Effector memory CD8-positive, alpha-beta T cell (primary cell): ENCODE measurements at places on chromosomes 7 and 10.
A peak's percentile ranks its signal among the peaks of the same experiment; 100 is the strongest.

DNA sequence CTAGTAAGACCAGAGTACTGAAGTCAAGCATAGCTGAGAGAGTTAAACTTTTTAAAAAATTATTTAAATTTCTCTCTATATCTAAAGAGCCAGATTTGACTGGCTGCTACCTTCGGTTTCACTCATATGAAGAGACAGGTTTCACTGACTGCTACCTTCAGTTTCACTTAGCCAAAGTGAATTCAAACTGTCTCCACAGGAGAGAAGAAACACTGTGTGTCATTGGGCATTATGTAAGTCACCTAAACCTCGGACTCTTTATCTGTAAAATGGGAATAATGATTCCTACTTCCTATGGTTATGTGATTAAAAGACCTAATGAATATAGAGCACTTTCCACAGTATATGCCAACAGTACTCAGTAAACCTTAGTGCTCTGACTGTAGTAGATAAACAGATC is 41.6 kb upstream of the MET start:
- H3K4me3 ChIP-seq: no peak overlapping the region
- no peak for DNase-seq
- no peaks in the 10 kb centered on the region for H3K4me1 ChIP-seq
- no peak overlapping the region for H3K27ac ChIP-seq
- no peaks in the 10 kb centered on the region for H3K36me3 ChIP-seq
- peaks cover 21% of the 10 kb centered on the region for H3K27me3 ChIP-seq

DNA sequence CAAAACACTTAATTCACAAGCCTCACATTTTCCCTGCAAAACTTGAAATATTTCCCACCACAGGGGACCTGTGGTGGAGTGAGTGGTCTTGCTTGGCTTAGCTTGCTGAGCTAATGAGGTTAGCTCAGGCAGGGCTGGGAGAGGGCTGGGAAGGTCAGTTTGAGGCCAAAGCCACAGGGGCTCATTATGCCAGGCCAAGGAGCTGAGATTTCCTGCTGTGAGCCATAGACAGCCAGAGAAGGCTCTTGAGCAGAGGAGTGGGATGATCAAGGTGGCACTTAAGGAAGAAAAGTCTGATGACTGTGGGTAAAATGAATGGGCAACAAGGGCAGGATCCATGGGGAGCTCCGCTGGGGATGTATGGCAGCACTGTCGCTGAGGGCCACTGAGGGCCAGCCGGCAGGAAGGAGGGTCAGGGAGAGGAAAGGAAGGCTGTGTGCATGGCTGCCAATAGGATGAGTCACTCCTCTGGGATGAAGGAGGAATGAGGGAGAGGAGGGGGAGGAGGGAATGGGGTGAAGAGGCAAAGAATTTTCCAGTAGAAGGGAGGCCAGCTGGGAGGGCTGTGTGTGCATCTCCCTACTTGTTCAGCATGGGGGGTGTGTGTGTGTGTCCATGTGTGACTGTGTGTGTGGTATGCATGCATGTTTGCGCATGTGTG is 18.7 kb upstream of the ZNF488 start:
- H3K36me3 ChIP-seq: no peaks in the 10 kb centered on the region
- peaks cover 33% of the 10 kb centered on the region for H3K27me3 ChIP-seq
- H3K4me3 ChIP-seq: no peak overlapping the region
- no peak for DNase-seq

DNA sequence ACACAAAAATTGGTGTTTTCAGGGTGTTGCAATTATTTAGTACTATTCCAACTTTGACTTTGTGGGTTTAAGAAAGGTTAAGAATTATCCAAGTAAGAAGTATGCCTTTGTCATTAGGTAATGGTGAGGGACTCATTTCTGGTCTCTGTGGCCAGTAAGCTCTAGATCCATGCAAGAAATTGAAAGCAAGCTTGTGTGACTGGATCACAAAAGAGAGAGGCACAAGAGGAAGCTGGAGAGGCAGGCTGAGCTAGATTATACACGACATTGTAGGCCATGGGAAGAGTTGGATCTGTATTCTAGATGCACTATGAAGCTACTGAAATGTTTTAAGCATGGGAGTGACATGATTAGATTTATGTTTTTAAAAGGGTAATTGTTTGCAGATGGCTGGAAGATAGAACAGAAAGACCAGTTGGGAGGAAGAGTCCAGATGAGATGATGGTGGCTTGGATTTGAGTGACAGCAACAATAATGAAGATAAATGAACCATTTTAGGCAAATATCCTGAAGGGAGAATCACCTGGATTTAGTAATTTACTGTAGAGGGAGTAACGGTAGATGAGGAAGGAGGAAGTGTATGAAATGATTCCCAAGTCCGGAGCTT is 50.0 kb downstream of the CALD1 start:
- H3K4me1 ChIP-seq: no peaks in the 10 kb centered on the region
- H3K4me3 ChIP-seq: no peak overlapping the region
- peaks cover 7% of the 10 kb centered on the region for H3K27me3 ChIP-seq
- no peak for DNase-seq
- H3K27ac ChIP-seq: no peak overlapping the region

- H3K36me3 ChIP-seq: no peaks in the 10 kb centered on the region
- H3K27ac ChIP-seq: no peak overlapping the region
- DNase-seq: no peak
- H3K4me3 ChIP-seq: no peak overlapping the region
These were observed 108.2 kb upstream of the MPP7 start for GRCh38 chr10:28411136-28411460.

DNA sequence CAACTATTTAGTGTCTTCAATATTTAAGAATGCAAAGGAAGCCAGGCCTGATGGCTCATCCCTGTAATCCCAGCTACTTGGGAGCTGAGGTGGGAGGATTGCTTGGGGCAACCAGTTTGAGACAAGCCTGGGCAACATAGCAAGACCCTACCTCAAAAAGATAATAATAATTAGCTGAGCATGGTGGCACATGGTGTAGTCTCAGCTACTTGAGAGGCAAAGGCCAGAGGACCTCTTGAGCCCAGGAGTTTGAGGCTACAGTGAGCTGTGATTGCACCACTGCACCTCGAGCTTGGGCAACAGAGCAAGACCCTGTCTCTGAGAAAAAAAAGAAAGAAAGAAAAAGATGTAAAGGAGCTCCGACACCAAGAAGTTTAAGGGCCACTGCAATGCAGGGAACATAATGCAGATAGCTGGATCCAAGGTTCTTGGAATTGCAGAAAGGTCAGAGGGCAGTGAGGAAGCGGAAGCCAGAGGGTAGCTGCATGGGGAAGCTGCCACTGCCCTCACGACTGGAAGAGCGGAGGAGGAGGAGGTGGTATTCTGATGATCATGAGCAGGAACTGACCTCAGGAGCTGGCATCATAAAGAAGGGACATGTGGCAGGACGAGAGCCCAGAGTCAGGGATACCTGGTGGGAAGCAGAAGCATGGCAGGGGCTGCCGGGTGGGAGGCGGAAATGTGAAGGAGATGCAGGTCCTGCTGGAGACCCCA is 60.2 kb upstream of the PODXL start:
- H3K36me3 ChIP-seq: no peaks in the 10 kb centered on the region
- no peak for DNase-seq
- H3K4me3 ChIP-seq: no peak overlapping the region
- no peak overlapping the region for H3K27ac ChIP-seq
- H3K4me1 ChIP-seq: no peaks in the 10 kb centered on the region
- H3K27me3 ChIP-seq: peaks cover 18% of the 10 kb centered on the region

GRCh38 chr10:116720668-116721546 is 21.5 kb downstream of the HSPA12A start:
- H3K27me3 ChIP-seq: peaks cover 80% of the 10 kb centered on the region
- no peak overlapping the region for H3K4me3 ChIP-seq
- H3K4me1 ChIP-seq: peaks cover 17% of the 10 kb centered on the region
- H3K36me3 ChIP-seq: peaks cover 4% of the 10 kb centered on the region

GRCh38 chr10:28862219-28862618 is 184.9 kb downstream of the BAMBI start:
- H3K27me3 ChIP-seq: peaks cover 7% of the 10 kb centered on the region
- H3K27ac ChIP-seq: no peak overlapping the region
- H3K36me3 ChIP-seq: no peaks in the 10 kb centered on the region
- no peak overlapping the region for H3K4me3 ChIP-seq

DNA sequence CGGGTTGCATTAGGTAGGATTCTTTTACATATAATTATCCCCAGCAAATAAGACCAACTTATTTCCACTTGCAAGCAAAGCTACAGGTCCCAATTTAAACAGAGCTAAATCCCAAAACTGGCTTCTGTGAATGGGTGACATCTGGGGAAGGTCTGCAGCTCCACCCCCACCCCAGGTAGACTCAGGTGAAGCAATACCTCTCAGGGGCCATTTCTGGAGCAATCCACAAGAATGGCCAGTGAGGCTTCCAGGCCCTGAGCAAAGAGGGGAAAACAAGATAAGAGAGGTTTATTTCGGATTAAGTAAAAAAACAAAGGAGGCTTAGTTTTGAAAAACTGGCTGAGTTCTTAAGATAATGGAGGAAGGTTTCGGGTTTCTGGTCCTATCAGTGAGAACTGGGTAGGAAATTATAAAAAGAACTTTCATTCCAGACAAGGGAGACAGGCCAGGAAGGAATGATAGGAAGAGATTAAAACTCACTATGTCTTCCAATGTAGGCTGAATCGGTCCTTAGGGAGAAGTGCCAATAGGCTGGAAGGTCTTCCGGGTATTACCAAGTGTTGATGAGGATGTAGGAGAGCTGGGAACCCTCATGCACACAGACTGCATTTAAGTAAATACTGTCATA is 25.4 kb downstream of the SH3PXD2A start:
- no peak overlapping the region for H3K27ac ChIP-seq
- H3K4me1 ChIP-seq: no peaks in the 10 kb centered on the region
- no peaks in the 10 kb centered on the region for H3K36me3 ChIP-seq

DNA sequence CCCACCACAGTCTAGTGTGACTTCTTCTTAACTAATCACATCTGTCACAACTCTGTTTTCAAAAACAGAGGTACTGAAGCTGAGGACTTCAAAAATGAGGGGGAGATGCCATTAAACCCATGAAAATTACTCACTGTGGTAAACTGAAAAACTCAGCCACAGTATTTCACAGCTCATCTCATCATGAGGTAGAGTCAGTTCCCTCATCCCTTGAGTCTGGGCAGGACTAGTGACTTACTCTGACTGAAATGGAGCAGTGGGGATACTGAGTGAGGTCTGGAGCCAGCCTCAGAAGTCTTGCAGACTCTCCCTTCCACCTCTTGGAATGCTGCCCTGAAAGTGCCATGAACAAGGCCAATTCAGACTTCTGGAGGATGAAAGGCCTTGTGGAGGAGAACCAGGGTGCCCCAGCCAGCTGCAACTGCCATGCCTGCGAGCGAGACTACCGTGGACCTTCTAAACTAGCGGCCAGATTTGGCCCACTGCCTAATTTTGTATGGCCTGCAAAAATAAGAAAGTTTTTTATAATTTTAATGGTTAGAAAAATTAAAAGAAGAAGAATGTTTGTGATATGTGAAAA is 24.7 kb upstream of the ANKRD1 start:
- no peaks in the 10 kb centered on the region for H3K4me1 ChIP-seq
- H3K4me3 ChIP-seq: no peak overlapping the region
- H3K27ac ChIP-seq: no peak overlapping the region

- no peak overlapping the region for H3K4me3 ChIP-seq
- H3K36me3 ChIP-seq: peaks cover 4% of the 10 kb centered on the region
- H3K27ac ChIP-seq: no peak overlapping the region
- peaks cover 55% of the 10 kb centered on the region for H3K4me1 ChIP-seq
These were observed 3.9 kb downstream of the CASD1 start for GRCh38 chr7:94513565-94513860.

DNA sequence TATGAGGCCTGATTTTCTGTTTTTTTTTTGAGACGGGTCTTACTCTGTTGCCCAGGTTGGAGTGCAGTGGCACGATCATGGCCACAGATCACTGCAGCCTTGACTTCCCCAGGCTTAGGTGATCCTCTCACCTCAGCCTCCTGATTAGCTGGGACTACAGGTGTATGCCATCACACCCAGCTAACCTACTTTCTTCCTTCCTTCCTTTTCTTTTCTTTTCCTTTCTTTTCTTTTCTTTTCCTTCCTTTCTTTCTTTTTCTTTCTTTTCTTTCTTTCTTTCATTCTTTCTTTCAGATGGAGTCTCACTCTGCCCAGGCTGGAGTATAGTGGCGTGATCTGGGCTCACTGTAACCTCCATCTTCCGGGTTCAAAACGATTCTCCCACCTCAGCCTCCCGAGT is 3.8 kb downstream of the SRRT start:
- H3K27ac ChIP-seq: peak overlapping the region; percentile 9
- no peaks in the 10 kb centered on the region for H3K27me3 ChIP-seq
- peaks cover 54% of the 10 kb centered on the region for H3K4me1 ChIP-seq
- H3K4me3 ChIP-seq: no peak overlapping the region
- H3K36me3 ChIP-seq: peaks cover 88% of the 10 kb centered on the region
- DNase-seq: no peak

GRCh38 chr10:62852961-62853702 is 37.0 kb upstream of the EGR2 start:
- no peaks in the 10 kb centered on the region for H3K27me3 ChIP-seq
- peak; percentile 13 for DNase-seq
- H3K4me3 ChIP-seq: peak overlapping the region; percentile 57
- H3K27ac ChIP-seq: peak overlapping the region; percentile 65
- H3K4me1 ChIP-seq: peaks cover 37% of the 10 kb centered on the region

DNA sequence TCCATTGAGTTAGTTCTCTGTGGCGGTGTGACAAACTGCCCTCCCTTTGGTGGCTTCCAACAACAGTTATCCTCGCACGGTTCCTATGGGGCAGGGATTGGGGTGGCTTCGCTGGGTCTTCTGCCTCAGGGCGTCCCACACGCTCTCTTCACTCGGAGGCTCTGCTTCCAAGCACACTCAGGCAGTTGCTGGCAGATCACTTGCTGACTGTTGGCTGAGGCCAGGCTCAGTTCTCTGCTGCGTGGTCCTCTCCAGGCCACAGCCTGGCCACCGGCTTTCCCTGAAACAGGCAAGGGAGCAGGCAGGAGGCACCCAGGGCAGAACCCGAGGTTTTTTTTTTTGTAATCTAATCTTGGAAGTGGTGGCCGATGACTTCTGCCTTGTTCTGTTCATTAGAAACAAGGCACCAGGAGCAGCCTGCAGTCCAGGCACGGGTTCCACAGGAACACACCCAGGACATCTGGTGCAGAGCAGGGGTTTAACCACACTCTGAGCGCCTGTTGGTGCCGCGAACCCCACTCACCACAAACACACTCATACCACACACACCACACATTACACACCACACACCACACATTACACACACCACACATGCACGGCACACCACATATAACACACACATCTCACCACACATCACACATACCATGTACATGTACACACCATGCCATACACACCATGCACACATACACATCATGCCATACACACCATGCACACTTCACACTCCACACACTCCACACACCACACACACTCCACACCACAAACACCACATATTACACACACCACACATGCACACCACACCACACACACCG is 112.2 kb downstream of the PTPN20 start:
- H3K27ac ChIP-seq: no peak overlapping the region
- H3K4me3 ChIP-seq: no peak overlapping the region
- no peaks in the 10 kb centered on the region for H3K27me3 ChIP-seq

- H3K4me1 ChIP-seq: peaks cover 11% of the 10 kb centered on the region
- peak overlapping the region; percentile 45 for H3K4me3 ChIP-seq
- H3K27ac ChIP-seq: no peak overlapping the region
- peak; percentile 37 for DNase-seq
These were observed 20.5 kb upstream of the PITRM1 start for GRCh38 chr10:3192856-3193635.

DNA sequence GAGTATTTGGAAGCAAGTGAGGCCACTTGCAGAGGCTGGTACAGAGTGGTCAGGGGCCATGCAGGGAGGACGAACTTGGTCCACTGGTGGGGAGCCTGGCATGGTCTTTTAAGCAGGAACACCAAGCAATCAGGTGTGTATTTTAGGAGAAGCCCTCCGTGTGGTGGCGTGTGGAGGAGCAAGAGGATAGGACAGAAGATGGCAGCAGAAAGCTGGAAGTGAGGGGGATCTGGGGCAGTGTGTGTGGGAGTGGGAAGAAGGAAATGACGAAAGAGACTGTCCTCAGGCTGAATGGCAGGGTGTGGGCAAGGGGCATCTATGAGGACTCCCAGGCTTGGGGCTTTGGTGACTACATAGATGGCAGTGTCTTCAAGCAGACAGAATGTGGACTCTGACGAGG is 51.2 kb downstream of the TEX36 start:
- no peak for DNase-seq
- H3K4me1 ChIP-seq: no peaks in the 10 kb centered on the region
- H3K27ac ChIP-seq: no peak overlapping the region
- peaks cover 38% of the 10 kb centered on the region for H3K27me3 ChIP-seq
